ENCODE measurements at places on chromosomes 13 and 19. TPM values are rescaled to one million over a fixed set of nuclear protein-coding genes. Genes with fewer than 3 reads are reported as not detected.

The RASIP1 gene
- total RNA-seq, result 0.57 TPM

The ZNF564 gene
- total RNA-seq, result 2.1 TPM

The SERP2 gene
- not detected for total RNA-seq

The MYH14 gene
- total RNA-seq, result 5.5 TPM

The RFXAP gene
- 1.2 TPM for total RNA-seq

The MEIOSIN gene
- 0.06 TPM for total RNA-seq

The ZNF417 gene
- total RNA-seq, result 3.8 TPM

The PLEKHJ1 gene
- 60.0 TPM for total RNA-seq

The TRPC4 gene
- 0.01 TPM for total RNA-seq

The MYO16 gene
- total RNA-seq, result 0.03 TPM

The KLK14 gene
- 0.41 TPM for total RNA-seq

The C19orf81 gene
- 11.5 TPM for total RNA-seq

The NDUFA11 gene
- total RNA-seq, result 310 TPM

The UHRF1 gene
- 48.8 TPM for total RNA-seq

The LRFN3 gene
- total RNA-seq, result 15.6 TPM

The SHISA7 gene
- 0.02 TPM for total RNA-seq

The FOXO1 gene
- 4.0 TPM for total RNA-seq

The CYP4F2 gene
- 0.22 TPM for total RNA-seq

The AMH gene
- total RNA-seq, result 19.8 TPM

The LRRC8E gene
- total RNA-seq, result 5.7 TPM

The LIM2 gene
- not detected for total RNA-seq

The OSCAR gene
- 0.36 TPM for total RNA-seq

The GPR12 gene
- not detected for total RNA-seq

The SHKBP1 gene
- 145 TPM for total RNA-seq

The OR7D2 gene
- total RNA-seq, result not detected

The FUT3 gene
- total RNA-seq, result 0.06 TPM

The KLK6 gene
- total RNA-seq, result 0.17 TPM
